ENCODE measurements at places on chromosomes 7 and 10.

- no peak for DNase-seq
These were observed 190.1 kb upstream of the RNF32 start for GRCh38 chr7:156450473-156450872.

DNA sequence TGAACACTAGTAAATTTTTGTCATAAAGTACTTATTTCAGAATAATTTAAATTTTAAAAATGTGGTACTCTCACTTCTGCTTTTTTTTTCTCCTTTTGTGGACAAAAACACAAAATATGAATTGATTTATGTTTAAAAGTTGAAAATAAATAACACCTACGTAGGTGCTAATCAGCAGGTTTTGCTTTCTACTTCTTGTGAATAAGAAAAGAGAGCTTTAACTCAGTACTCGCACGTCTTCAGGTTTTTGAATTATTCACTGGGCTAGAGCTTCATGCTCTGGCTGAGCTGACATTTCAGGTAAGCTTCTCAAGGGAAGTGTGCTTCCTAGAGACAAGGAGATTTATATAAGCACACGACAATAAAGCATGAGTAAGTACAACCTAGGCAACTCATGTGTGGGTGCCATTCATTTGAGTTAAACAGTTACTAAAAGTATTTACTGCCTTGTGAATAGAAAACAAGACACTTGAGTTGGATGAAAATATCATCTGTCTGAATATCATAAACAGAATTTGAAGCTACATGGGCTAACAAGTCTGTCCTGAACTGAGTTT, 190.0 kb upstream of the POT1 start:
- no peak for DNase-seq

- DNase-seq, result no peak
These were observed 687.5 kb downstream of the GRID1 start for GRCh38 chr10:85679061-85679460.

DNA sequence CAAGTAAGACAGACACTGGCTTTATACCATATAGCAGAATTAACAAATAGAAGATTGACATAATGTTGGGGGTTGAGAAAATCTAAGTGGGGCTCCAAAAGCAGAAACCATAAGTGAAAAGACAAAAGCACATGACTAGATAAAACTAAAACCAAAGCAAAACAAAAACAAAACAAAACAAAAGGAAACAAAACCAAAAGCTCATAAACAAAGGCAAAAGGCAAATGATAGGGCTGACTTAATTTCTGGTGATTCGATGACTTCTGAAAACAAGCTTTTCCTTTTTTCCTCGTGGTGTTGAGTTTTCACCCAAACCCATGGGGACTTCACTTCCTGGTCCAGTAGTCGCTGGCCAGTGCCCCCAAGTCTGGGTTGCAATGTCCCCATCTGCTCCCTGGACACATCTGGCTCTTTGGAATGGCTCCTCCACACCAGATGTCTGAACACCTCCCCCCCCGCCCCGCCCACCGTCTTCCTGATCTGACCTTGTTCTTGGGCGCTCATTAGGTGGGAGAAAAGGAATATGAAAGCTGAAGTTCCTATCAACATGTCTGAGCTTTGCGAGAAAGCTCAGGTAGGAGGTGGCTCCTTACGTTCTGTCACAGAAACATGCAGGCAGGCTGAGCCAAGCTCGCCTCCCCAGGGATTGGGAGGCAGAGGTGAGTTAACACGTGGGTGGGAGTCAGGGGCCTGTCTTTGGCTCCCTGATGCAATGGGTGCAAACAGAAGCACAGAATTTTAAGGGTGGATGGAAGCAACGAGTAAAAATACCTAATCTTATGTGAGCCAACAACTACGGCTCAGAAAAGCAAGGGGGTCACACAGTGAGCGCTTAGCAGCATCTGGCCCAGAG, 121.0 kb downstream of the NEURL1 start:
- DNase-seq, result no peak

GRCh38 chr7:100942045-100942774, 7.1 kb upstream of the MUC3A start:
- no peak for DNase-seq

DNA sequence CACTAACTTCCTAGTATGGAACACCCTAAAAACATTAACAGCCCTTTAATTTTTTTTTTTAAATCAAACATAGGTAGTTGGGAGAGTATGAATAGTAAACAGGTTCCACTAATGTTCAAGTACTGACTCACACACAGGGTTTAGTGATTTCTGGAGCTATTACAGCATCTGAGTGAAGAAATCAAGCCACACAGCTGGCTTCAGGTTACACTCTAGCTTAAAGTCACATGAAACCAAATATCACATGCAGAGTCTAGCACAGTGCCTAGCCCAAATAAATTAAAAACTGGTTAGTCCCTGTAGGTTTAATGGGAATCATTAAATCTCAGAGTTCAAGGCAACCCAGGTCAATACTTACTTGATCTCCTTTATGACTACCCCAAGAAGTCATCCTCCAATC, 11.6 kb downstream of the PANK1 start:
- DNase-seq, result no peak

DNA sequence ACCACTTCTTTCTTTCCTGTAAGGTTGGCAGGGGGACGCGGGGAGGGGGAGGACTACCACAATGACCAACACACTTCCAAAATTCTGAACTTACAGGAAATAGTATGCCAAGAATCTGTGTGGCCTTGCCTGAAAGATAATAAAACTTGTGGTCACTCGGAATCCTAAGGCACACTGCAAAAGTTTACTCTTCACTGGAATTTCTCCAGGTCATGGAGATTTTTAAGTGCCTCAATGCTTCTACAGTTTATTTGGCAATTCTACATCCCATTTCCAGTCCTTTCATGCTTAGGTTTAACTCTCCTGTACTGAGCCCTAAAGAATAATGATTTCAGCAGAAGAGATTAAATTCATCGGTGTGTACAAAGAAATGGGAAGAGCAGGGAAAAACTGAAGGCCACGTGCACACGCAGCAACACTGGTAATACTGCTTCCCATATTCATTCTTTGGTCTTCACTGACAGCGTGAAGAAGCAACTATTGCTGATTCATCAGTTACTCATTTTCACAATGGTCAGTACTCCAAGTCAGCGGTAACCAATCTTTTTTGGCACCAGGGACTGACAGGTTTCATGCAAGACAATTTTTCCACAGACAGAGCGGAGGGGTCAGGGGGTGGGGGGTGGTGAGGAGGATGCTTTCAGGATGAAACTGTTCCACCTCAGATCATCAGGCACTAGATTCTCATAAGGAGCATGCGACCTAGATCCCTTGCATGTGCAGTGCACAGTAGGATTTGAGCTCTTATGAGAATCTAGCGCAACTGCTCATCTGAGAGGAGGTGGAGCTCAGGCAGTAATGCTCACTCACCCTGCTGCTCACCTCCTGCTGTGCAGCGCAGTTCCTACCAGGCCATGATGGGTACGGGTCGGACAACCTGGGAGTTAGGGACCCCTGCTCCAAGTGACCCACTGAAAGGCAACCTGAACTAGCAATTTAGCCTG, 9.8 kb downstream of the LARP4B start:
- no peak for DNase-seq

DNA sequence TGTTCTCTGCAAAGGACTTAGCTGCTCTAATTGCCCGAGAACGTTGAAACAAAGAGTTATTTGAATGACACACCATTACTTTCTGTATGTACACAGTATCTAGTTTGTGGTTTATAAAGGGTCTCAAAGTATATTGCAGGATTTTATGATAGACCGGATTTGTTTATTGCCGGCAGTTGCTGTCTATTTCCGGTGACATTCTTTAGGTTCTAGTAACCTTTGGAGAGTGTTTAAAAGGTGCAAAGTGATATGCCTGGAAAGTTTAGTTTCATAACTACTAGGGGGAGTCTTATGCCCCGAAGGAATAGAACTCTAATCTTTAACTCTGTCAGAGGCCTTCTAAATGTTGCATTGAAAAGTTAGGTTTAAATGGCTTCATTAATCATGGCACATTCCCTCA, 63.8 kb downstream of the PAPSS2 start:
- peak; percentile 75 for DNase-seq

- DNase-seq, result no peak
These were observed 128.6 kb upstream of the LRRN3 start for GRCh38 chr7:110962374-110962773.

- no peak for DNase-seq
These were observed 95.2 kb upstream of the GNA12 start for GRCh38 chr7:2939193-2939885.

- DNase-seq, result no peak
These were observed 452.2 kb upstream of the SORCS1 start for GRCh38 chr10:107616463-107617410.

- DNase-seq, result no peak
These were observed 81.4 kb downstream of the AKR1D1 start for GRCh38 chr7:138157702-138158101.

DNA sequence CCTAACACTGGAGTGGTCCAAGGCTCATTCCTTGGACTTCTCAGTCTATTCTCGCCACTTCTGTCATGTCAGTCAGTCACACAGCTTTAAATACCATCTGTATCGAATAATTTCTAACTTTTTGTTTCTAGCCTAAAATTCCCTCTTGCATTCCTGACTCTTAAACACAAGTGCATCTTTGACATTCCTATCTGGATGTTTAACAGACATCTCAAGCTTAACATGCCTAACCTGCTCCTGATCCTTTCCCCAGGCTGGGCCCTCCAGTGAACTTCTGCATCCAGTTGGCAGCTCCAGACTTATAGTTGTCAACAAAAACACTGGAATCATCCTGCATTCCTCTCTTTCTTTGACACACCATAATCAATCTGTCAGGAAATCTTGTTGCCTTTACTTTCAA, 4.5 kb upstream of the ABCB4 start:
- DNase-seq, result no peak

DNA sequence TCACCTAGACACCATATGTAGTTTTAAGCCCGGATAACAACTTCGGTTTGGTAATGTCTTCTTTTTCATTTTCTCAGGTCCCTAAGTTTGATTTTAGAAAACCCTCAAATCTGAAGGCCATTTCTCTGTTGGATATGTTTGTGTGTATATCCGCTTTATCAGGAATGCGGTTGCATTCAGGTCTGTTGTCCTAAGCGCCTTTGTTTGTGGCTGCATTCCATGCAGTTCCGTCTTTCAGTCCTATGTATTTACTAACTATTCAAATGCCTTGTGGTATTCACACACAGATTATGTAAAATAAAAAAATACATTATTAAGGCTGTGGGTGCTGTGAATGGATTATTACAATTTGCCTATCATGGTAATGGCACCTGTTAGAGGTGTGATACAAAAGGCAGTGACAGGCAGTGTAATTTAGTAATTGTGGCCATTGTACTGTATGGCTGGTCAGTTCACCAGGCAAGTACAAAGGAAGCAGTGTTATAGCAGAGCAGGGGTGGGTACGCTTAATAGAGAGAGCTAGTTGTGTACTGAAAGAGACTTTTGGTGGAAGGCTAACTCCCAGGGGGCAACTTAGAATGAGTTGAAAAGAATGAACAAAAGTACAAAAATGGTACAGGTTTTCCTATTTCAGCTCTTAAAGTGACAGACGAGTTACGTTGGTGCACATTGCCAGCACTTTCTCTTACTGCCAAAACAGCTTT, 136.4 kb downstream of the VTI1A start:
- DNase-seq, result no peak
